Gastrocnemius medialis (tissue), 4 donors: ENCODE measurements at places on chromosomes 3 and 15. TPM values are rescaled to one million over a fixed set of nuclear protein-coding genes. Genes with fewer than 3 reads are reported as not detected.

Gene RTP1
- total RNA-seq, result not detected

Gene CASR
- total RNA-seq, result not detected

Gene PLA2G4E
- total RNA-seq, result not detected

Gene SNX4
- 40.8 TPM for total RNA-seq

Gene MTFMT
- total RNA-seq, result 17.3 TPM

Gene NOX5
- total RNA-seq, result not detected

GRCh38 chr3:186170516-186170915, 61.6 kb upstream of the ETV5 start:
- H3K4me3 ChIP-seq, result no peak overlapping the region
- H3K36me3 ChIP-seq, result no peaks in the 10 kb centered on the region
- no peaks in the 10 kb centered on the region for H3K4me1 ChIP-seq
- DNase-seq, result no peak
- no peaks in the 10 kb centered on the region for H3K27me3 ChIP-seq
- no peak overlapping the region for H3K27ac ChIP-seq

DNA sequence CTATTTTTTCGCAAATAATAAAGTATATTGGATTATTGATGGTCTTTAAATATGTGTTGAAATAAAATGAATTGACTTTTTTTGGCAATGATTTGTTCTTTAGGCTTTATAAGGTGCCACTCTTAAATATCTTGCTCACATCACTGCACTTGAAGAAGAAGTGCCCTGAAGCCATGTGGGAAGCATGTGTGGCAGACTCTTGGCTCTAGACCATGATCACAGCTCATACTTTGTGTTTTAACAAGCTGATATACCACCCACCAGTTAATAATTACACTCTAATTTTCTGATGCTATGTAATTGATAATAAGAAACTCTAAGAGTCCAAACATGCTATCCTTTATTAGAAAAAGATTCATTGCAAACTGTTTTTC, 52.1 kb upstream of the TGFBR2 start:
- H3K36me3 ChIP-seq, result no peaks in the 10 kb centered on the region
- no peaks in the 10 kb centered on the region for H3K27me3 ChIP-seq

DNA sequence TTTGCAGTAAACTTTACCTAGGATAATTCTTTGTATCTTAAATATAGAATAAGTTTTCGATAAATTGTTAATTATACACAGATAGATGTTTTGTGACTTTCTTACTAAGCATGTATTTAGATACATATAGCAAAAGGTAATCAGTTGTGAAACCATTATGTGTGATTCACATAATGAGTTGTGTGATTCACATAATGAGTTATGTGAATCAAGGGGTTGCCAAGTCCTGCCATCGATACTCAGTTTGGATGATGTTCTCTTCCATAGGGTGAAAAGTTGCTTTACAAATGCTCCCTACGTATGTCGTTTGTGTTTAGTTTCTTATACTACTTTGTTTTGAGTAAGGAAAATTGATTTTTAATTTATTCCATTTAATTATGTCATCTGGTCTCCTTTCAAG, 682.1 kb downstream of the MECOM start:
- no peak overlapping the region for H3K4me3 ChIP-seq
- H3K4me1 ChIP-seq, result no peaks in the 10 kb centered on the region
- no peaks in the 10 kb centered on the region for H3K36me3 ChIP-seq

DNA sequence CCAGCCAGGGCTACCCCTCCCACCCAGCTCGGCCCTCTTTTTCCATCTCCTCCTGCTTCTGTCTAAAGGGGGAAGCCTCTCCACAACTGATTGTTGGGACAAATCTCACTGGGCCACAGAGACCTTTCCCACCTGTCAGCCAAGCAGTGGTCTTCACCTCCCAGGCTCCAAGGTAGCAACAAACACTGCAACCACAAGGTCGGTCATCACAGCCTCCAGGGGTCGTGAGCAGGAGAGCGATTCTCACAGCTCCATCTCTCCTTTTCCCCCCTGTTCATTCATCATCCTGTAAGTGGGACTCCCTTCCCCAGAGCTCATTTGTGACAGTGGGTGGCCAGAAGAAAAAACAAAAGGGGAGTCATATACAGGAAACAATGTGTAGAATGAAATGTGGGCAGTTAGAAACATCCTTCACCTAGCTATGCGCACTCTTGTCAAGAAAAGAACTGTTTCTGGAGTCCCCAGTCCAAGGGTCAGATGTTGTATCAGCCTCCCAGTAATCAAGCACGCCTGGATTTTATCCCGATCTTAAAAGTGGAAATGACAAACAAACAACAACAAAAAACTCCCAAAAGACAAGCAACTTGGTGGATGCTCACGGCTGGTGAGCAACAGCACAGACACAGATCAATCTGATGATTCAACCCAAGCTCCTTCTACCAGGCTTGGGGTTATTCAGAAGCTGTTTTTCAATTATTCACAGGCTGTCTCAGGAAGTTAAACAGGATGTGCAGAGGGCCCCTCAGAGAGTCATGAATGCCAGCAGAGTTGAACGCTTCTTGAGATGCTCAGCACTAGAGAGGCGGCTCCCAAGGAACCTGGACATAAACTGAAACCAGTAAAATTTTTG, 22.4 kb downstream of the LYZL4 start:
- no peaks in the 10 kb centered on the region for H3K27me3 ChIP-seq
- DNase-seq, result no peak
- no peak overlapping the region for H3K4me3 ChIP-seq
- H3K36me3 ChIP-seq, result no peaks in the 10 kb centered on the region
- H3K27ac ChIP-seq, result no peak overlapping the region

DNA sequence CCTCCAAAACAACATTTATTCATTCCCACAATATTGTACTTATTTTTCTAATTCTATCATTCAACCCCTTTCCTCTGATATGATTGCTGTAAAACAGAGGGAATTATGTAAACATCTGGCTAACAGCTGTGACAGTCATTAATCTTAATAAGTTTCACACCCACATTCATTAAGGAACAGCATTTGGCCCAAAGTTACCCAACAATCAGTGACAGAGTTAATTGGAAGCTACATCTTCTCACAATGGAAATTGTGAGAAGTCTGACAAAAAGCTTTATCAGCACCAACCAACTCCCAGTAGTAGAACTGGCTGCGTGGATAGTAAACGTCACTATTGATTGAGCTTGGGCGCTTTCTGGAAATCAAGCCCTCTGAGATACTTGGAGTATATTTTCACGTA, 165.8 kb upstream of the SLC24A5 start:
- H3K27ac ChIP-seq, result no peak overlapping the region
- H3K4me3 ChIP-seq, result no peak overlapping the region
- no peaks in the 10 kb centered on the region for H3K36me3 ChIP-seq
- no peaks in the 10 kb centered on the region for H3K4me1 ChIP-seq

GRCh38 chr15:44593042-44593736, 56.2 kb downstream of the EIF3J start:
- H3K27ac ChIP-seq, result no peak overlapping the region
- H3K27me3 ChIP-seq, result no peaks in the 10 kb centered on the region
- H3K4me3 ChIP-seq, result no peak overlapping the region
- no peaks in the 10 kb centered on the region for H3K4me1 ChIP-seq
